Heart right ventricle (tissue), 16 donors: ENCODE measurements at places on chromosomes 12 and 14. TPM values are rescaled to one million over a fixed set of nuclear protein-coding genes. Genes with fewer than 3 reads are reported as not detected.

SSPN gene
- 43.1 TPM for total RNA-seq

FGF6 gene
- not detected for total RNA-seq

ACRBP gene
- 2.5 TPM for total RNA-seq

PMCH gene
- not detected for total RNA-seq

SPATS2 gene
- total RNA-seq: 10.6 TPM

MGP gene
- total RNA-seq: 151 TPM

CDKL1 gene
- total RNA-seq: 1.8 TPM

E2F7 gene
- total RNA-seq: 0.11 TPM

DNA sequence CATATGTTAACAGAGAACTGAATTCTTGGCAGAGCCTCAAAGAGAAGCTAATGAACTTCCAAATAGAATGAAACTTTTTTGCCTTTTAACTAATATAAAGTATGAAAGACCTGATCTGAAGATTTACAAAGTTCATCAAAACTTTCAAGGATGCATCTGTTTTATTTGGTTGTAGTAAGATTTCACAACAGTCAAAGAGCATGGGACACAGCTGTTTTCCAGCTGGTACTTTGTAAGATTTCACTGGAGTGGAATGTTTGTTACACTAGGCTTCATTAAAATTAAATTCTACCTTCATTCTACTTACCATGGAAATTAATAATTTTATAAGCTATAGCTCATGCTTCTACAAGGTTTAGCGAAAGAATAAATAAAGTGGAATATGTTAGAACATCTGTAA, 351.2 kb downstream of the SLC6A15 start:
- DNase-seq: no peak

DNA sequence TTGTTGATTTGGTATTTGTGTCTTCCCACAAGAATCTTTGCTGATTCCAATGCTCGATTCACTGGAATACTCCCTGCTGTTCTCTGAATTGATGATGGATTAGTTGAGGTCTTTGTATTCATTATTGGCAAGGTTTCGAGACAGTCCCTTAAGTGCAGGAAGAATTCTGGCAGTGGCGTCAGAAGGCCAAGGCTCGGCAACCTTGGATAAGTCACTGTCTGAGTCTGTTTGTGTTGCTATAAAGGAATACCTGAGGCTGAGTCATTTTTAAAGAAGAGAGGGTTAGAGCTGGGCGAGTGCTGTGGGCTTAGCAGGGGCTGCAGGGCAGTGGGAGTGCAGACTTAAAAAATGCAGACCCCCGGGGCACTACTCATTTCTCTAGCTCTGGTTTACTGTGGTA, 56.9 kb downstream of the CHST11 start:
- no peak for DNase-seq

DNA sequence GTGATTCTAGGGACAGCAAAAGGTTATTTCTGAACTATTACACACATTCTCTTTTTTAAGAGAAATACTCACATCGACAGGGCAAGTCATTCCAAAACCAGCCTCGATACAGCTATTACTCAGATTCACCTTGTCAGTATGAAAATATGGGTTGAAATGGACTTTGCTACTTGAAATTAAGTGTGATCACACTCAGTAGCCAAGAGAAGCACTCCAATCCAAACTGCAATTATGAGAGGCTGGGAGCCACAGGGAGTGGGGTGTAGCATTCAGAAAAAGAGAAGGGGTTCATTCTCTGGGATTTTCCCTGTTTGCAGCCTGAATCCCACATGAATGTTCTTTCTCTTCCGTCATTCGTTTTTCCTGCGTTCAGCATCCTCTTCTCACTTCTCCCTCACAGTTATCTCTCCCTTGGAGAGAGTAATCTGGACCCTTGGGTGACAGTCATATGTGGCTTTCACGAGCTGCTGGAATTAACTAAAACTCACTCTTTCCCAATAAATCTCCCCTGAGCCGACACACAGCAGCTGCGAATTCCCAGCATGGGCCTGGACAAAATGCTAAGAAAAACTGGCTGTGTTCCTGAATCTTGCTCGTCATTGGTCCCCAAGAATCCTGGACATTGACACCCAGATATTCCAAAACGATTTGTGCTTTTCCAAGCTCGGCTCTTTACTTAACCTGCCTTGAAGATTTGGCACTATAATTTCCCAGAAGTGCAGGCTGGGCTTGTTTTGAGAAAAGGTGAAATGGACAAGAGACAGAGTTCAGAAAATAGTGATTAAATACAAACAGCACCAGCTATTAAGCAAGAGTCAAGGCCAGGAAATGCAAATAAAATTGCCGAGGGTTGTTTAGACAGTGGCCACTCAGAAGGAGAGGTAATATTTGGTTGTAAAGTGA, 199.5 kb upstream of the PLEKHG7 start:
- DNase-seq: no peak

GRCh38 chr14:91380123-91380522, 37.5 kb downstream of the CCDC88C start:
- DNase-seq: no peak

GRCh38 chr14:90742729-90743128, 73.5 kb downstream of the TTC7B start:
- no peak for DNase-seq

DNA sequence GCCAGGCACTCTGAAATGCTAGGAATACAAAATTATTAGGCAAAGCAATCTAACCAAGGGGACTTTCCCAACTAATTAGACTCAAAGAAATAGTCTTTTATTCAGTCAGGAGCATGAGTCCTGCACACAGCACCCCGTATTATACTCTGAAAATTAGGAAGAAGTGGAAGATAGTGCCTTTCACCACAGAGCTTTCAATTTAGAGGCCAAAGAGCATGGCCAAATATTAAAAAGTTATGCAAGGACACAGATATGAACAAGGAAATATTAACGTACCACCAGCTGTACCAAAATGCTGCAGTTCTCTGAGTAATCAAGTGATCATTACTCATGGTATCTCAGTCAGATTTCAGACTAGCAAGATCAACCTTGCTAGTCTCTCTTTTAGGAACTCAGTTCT, 22.6 kb upstream of the MDM2 start:
- no peak for DNase-seq

GRCh38 chr14:35725930-35726329, 83.2 kb downstream of the RALGAPA1 start:
- DNase-seq: no peak

- no peak for DNase-seq
Observed at GRCh38 chr12:132156573-132157325, 12.5 kb downstream of the NOC4L start.

- no peak for DNase-seq
Observed at GRCh38 chr12:132003846-132004245, 54.1 kb downstream of the EP400 start.

DNA sequence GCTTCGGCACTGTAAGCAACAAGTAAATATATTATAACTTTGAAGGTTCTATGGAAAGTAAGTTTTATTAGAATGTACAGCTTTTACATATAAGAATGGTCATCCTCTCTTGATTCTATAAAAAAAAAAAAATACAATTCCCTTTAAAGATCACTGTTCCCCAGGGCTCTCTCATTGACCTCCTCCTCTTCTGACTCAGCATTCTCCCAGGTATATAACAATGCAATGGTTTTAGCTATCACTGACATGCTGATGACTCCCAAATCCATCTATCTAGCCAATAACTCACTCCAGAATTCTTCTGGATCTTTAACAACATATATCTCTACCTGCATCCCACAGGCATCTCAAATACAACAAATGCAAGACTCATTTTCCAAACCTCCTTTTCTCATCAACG, 62.7 kb downstream of the EEA1 start:
- no peak for DNase-seq

GRCh38 chr12:124577986-124578385, 10.6 kb upstream of the NCOR2 start:
- DNase-seq: no peak

DNA sequence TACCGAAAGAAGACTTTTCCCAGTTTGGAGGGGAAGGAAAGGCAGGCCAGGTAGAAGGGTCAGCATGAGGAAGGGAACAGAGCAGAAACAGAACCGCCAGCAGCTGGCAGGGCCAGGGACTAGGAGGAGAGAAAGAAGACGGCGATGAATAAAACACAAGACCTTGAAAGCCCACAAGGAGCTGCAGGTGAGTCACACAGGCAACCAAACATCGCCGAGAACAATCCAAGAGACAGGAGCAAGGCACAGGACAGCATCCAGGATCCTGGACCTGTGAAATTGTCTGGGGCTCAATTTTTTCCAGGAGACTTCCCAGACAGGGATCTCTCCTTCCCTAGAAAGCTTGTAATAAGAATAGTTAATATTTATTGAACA, 47.3 kb downstream of the NUAK1 start:
- no peak for DNase-seq

DNA sequence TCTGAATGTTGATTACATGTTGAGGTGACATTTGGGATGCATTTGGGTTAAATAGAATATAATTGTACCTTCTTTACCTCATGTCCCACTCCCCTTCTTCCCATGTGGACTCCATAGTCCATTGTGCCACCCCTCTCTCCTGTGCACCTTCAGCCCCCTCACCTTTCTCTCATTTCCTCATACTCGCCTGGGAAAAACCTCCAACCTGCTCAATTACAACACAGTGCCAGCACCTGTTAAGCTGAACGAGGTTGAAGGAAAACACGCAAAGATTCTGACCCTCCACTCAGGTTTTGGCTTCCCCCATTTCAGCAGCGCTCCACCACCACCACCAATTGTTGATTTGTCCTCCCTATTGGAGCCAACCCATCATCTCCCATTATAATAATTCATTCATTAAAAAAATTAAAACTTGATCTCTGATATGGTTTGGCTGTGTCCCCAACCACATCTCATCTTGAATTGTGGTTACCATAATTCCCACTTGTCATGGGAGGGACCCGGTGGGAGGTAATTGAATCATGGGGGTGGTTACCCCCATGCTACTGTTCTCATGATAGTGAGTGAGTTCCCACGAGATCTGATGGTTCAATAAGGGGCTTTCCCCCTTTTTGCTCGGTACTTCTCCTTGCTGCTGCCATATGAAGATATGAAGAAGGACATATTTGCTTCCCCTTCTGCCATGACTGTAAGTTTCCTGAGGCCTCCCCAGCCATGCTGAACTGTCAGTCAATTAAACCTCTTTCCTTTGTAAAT, 33.7 kb upstream of the PPP2R5C start:
- DNase-seq: no peak
